Stimulated activated CD8-positive, alpha-beta memory T cell treated with anti-CD3 and anti-CD28 coated beads, Interleukin-7, amount 100 ng/mL, for 1 hour (primary cell): ENCODE measurements at places on chromosomes 2 and 18.

DNA sequence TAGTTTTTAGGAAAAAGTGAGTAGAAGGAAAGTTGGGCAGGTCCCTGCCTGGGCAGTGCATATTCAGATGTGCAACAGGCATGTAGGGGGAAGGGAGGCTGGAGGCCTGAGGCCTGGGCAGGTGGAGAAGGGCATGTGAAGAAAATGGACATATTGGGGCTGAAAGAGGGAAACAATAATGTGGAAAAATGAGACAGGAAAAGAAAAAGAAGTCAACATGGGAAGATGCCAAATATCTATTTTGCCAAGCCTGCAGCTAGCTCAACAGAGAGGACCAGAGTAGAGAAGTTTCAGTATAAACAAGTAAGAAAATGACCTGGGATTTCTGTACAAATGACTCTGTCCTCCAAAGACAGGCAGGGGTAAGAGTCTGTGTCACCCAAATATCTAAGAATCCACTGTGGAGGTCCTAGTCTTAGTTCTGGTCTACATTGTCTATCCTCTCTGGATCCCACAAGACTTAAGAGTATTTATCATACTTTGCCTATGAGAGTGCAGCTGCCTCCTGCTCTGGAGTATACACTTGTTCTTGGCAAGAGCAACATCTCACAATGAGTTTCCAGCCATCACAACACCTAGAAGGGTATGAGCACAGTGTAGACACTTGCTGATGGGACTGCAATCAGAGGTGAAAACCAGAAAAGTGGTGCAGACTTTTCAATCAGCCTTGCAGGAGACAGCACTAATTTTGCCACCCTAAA, 80.2 kb downstream of the CLHC1 start:
- no peak for DNase-seq

DNA sequence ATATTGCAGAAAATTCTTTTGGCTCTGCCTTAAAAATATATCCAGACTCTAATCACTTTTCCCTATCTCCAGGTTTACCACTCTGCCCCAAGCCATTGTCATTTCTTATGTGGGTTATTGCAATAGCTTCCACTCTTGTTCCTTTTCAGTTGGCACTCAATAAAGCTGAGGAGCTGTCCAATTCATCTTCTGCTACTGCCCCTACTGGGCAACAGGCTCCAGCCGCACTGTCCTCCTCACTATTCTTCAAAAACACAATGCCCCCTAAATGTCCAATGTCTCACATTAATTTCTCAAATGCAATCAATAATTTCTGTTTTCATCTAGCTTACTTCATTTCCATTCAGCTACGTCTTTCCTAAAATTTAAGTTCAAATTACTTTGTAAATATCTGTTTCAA, 1262.5 kb upstream of the CDH2 start:
- DNase-seq: no peak

DNA sequence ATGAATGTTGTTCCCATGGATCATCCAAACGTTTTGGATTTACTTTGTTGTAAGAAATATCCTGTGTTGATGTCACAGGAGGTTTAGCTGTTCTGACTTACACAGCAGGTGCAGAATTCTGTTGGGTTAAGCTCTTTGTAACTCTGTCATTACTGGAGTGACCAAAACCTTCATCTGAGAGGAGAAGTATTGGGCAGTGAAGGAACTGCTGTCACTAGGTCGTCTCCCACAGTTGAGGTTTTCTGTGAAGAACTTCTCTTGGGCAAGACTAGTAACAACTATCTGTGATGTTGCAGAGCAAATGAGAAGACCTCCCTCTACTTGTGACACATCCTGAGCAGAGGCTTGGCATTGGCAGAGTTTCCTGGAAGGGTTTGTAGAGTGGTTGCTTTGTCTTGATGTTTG, 2.9 kb downstream of the SPTBN1 start:
- no peak for DNase-seq

- DNase-seq: no peak
These were observed 88.5 kb upstream of the GLS start for GRCh38 chr2:190791976-190792575.

DNA sequence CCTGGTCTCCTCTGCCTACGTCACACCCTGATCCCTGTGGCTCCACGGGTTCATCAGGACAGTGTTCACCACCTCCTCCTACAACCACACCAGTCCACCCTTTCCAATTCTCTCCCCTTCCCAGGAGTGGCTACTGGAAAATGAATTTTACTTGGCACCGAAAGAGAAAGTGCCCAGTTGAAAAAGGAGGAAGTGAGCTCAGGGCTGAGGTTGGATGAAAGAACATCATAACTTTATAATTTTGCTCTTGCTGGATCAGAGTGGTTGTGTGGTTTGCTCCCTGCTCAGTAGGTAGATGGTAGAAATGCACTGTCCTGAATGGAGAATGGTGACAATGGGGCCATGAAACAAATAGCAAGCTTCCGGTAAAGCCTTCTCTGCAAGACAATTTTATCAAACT, 140.3 kb upstream of the DDX18 start:
- no peak for DNase-seq

DNA sequence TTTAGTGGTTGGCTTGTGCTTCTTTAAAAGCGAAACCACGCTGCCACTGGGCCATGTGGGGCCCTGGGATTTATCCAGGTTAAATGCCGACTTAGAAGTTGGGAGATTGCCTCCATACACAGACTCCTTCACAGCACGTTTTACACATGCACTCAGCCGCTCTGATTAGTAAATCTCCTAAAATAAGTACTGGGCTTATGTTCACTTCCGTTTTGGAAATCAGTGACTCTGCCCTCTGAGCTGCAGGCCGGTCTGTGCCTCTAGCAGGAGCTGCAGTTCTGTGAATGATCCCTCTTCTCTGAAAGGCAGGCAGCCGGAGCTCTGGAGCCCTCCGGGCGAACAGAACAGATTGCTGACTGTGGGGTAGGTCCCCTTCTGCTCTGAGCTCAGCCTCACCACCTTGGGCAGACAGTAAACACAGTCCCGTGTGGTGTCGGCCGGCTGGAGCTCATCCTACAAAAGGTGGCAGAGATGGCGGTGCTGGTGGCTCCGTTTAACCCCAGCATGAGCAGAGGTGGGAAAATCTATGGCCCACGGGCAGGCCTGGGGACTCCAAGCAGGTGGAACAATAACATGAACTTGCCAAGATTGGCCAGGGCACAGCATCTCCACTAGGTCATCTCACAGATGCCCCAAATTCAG, 9.8 kb upstream of the RAB17 start:
- no peak for DNase-seq

DNA sequence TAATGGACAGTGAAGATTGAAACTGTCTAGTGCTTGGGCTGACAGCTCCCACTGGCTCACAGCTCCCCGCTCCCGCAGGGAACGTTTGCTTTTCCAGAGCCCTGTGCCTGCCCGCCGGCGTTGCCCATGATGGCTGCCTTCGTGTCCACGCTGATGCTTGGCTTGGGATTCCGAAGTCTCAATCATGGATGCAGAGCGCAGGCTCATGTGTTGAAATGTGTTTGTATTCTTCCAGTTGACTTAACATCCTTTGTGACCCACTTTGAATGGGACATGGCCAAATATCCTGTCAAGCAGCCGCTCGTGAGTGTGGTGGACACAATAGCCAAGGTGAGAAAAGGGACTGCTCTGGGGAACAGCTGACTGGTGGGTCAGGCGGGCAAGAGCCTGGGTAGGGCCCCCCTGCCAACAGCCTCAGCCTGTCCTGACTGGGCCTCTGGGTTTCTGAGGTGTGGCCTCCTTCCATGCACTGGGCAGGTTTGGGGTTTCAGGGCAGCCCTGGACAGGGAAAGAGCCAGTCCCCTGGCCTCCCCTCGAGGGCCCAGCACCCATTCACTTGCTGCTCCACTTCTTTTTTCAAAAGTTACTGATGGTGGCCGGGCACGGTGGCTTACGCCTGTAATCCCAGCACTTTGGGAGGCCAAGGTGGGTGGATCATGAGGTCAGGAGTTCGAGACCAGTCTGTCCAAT, 42.8 kb downstream of the ATP6V1C2 start:
- no peak for DNase-seq
